Stimulated activated CD4-positive, alpha-beta T cell treated with anti-CD3 and anti-CD28 coated beads, Interleukin-1b, Interleukin-23, amount 100 ng/mL, for 1 hour (primary cell): ENCODE measurements at places on chromosomes 11 and 22.

DNA sequence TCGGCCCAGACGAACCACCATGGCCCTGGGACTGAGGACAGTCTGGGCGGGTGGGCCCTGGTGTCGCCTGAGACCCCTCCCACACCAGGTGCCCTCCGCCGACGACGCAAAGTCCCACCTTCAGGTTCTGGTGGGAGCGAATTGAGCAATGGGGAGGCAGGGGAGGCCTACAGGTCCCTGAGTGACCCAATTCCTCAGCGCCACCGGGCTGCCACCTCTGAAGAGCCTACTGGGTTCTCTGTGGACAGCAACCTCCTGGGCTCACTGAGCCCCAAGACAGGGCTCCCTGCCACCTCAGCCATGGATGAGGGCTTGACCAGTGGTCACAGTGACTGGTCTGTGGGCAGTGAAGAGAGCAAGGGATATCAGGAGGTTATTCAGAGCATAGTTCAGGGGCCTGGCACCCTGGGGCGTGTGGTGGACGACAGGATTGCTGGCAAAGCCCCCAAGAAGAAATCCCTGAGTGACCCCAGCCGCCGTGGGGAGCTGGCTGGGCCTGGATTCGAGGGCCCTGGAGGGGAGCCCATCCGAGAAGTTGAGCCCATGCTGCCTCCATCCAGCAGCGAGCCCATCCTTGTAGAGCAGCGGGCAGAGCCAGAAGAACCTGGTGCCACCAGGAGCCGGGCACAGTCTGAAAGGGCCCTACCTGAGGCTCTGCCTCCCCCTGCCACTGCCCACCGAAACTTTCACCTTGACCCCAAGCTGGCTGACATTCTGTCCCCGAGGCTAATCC, 2.8 kb downstream of the ARHGEF17 start:
- no peak for DNase-seq

DNA sequence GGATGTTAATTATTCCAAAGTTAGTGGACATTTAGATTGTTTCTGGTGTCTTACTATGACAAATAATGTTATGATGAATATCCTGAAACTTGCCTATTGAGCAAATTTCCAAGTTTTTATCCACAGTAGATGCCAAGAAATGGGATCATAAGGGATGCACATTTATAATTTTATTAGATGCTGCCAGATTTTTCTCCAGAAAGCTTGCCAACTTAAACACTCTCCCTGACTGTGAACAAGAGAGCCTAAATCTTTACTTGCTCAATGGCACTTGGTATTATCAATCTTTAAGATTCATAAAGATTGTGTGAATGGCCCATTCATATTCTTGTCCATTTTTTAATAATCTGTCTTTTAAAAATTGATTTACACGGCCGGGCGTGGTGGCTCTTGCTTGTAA, 82.4 kb downstream of the SPON1 start:
- DNase-seq: no peak

- no peak for DNase-seq
These were observed 58.0 kb upstream of the CCND1 start for GRCh38 chr11:69582756-69583467.

DNA sequence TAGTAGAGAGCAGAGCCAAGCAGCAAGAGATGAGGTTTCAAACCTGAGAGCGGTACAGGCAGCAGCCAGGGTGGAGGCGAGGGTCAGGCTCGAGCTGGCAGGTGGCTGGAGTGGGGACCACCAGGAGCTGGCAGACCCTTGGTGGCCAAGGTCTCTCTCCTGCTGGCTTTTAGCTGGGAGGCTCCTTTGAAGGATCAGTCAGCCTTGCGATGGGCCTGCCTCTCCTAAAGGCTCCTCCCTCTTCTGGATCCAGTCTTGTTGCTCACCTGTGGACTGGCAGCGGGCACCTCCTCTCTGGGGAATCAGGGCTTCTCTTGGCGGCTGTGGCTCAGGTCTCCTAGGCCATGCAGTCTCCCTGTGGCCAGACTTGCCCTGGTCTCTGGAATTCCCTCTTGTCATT, 24.8 kb downstream of the TPST2 start:
- no peak for DNase-seq

DNA sequence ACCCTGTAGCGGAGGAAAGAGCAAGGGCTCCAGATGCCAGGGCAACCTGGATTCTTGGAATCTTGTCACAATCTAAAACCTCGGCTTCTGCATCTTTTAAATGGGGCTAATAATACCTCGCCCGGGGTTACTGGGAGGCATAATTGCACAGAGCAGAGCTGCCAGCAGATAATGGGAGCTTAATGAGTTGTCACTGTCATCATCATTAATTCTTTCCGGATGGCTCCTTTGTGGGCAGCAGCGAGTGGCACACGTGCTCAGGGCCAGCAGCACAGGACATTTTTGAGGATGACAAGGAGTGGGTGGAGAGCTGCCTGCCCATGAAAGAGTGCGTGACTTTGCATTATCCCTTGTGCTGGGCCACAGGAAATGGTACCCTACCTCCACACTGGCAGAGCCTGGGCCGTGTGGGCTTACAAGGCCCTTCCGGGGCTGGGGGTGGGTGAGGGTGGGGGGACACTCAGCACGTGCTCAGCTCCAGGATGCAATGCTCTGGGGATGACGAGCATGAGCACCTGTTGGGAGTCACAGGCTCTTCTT, 5.7 kb downstream of the PDGFB start:
- DNase-seq: no peak

DNA sequence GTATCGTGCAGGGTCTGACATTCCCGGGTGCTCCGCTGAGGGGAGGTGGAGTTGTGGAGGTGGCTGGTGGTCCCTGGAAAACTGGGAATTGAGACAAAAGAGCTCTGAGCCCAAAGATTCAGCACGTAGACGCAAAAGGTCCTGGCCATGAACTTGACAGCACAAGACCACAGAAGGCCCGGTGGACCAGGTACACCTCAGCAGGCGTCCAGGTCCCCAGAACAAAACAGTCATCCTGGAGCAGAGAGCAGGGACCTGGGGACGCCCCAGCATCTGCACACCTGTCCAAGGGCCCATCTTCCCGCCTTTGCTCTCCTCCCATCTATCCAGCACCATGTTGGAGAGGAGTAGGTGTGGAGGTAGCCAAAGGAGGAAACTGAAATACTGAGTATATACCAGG, 13.8 kb upstream of the MB start:
- no peak for DNase-seq

DNA sequence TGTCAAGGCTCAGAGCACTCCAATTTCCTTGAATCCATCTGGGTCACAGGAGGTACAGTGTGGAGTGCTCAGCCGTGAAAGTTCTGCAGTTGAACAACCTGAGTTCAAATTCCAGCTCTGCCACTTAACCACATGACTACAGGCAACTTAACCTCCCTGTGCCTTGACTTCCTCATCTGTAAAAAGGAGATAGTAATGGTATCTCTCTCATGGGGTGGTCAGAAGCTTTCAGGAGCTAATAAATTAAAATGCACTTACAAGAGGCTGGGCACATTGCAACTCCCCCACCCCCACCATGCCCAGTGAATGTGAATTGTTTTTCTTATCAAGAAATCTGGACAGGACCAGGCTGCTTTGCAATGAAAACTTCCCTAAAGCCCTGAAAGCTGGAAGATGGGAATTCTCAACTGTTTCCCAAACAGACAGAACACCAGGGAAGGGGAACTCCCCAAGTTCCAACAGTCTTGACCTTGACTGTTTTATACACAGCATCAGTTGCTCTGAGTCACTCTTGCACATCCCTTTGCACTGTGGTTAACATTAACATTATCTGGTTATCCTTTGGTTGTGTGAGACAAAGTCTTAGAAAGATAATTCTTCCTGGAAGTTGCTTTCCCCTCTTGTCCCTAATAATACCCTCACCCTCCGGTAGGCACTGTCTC, 137.0 kb downstream of the SLC1A2 start:
- no peak for DNase-seq

- no peak for DNase-seq
These were observed 24.8 kb upstream of the MYOD1 start for GRCh38 chr11:17694494-17695110.

DNA sequence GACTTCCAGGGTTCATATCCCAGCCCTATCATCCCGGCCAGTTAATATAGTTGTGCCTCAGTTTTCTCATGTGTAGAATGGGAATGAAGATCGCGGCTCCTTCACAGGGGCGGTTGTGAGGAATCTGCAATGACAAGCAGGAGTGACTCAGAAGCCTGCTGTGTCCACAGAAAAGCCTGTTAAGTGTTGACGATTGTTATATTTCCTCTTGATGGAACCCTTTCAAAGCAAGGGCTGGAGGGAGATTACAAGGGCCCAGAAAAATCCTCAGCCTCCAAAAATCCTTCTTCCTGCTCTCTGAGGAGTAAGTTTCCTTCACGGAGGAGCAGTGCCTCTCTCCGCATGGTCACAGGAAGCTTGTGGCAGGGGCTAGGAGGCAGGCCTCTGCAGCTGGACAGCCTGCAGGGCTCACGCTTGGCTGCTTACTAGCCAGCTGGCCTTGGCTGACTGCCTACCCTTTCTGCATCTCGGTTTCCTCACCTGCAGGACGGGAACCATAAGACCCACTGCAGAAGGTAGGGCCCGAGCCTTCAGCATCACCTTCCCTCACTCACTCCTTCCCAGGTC, 63.4 kb downstream of the CACNG2 start:
- DNase-seq: no peak

GRCh38 chr11:106086850-106087249, 9.4 kb downstream of the AASDHPPT start:
- DNase-seq: no peak

- DNase-seq: no peak
These were observed 40.5 kb downstream of the ARHGAP1 start for GRCh38 chr11:46659908-46660307.

- DNase-seq: no peak
These were observed 79.5 kb upstream of the ZBED5 start for GRCh38 chr11:10937385-10937771.

DNA sequence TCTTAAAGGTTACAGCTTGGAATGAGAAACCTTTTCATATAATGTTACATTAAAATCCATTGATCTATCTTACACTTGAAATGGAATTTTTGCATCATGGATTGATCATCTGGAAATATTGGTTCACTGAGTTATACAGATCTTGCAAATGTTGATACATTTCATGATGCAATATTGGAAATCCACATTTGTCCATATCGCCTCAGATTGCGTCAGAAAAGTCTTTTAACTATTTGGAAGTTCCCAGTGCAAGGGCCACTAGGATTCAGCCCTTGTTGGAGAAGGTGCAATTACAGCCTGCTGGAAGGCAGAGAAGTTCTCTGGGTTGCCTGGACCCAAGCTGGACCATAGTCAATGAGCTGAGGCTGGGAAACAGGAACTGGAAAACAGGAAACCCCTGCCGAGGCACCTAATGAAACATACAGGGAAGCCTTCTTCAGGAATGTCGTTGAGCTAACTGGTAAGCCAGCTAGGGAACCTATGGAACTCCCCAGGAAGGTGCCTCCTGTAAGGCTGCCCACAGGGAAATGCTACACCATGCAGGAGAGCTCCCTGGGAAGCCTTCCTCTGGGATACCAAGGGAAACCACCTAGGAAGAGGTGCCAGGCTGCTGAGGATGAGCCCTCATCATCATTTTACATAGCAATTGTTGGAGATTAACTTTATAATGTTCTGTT, 600.4 kb upstream of the CADM1 start:
- DNase-seq: no peak

- DNase-seq: no peak
These were observed 45.9 kb downstream of the CKAP5 start for GRCh38 chr11:46800177-46800576.

GRCh38 chr11:65355013-65355775, 643 bp downstream of the TIGD3 start:
- peak; percentile 34 for DNase-seq

GRCh38 chr11:113546757-113547507, 71.7 kb upstream of the DRD2 start:
- no peak for DNase-seq

GRCh38 chr11:614021-614622, 1.6 kb downstream of the IRF7 start:
- no peak for DNase-seq

DNA sequence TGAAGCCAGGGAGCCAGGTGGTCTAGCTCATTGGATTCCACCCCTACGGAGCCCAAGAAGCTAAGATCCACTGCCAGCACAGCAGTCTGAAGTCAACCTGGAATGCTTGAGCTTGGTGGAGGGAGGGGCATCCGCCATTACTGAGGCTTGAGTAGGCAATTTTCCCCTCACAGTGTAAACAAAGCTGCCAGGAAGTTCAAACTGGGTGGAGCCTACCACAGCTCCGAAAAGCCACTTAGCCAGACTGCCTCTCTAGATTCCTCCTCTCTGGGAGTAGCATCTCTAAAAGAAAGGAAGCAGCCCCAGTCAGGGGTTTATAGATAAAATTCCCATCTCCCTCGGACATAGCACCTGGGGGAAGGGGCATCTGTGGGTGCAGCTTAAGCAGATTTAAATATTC, 620.3 kb downstream of the NELL1 start:
- DNase-seq: no peak

DNA sequence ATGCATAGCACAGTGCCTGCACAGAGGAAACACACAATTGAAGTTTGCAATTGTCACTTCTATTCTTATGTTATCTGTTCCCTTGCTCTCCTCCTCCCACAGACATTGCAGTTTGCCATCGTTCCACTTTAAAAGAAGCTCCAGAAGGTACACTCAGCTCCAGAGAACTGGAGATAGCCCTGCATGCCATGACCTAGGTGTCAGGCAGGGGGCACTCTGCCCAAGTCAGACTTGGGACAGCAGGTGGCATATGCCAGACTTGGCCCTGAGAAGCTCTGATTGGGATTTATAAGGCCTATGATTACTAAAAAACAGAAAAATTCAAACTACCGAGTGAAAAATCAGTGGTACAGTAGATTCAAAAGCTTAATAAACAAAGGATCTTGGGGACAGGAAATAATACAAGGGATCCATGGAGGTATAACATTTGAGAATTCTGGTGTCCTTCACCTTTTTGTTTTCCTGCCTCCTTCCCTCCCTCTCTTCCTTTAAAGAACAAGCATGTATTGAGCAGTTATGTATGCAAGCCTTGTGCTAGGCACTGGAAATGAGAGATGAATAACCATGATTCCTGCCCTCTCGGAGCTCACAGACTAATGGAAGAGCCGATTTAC, 40.0 kb downstream of the TENM4 start:
- no peak for DNase-seq

DNA sequence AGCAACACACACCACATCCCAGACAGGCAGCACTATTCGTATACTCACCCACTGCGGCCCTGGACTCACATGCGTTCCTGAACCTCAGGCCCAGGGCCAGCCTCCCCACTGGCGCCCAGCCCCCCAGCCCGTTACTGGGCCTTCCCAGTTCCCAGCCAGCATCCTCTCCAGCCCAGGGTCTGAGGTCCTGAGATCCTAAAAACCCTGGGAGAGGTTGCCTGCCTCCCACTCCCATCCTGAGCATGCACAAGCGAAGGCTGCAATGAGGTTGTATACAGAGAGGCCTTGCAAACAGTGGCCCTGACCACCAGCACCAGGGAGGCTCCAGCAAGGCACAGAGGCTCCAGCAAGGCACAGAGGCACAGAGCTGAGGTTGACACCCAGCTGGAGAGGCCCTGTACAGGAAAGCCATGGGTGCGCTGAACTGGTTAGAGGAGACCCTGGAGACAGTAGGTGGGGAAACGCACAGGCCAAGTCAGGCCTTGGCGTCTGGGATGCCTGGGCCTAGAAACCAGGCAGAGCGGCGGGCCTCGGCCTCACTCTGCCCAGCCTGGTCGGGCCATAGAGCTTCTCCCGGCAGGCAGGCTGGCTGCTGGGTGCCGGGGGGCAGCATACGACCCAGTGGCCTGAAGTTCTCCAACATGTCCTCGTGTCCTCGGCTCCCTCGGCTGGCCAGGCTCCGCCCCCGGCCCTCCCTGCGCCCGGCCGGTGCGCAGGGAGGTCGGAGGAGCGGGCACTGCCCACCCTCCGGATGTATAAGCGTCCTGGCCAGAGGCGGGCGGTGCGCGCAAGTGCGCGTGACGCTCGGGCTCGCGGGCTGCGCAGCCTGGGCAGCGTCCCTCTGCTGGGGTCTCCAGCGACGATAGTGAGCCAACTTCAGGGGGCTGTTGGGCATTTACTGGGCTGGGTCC, 2.3 kb upstream of the TBX1 start:
- no peak for DNase-seq
